Right atrium auricular region (tissue), 2 donors: ENCODE measurements at places on chromosomes 12 and 14. TPM values are rescaled to one million over a fixed set of nuclear protein-coding genes. Genes with fewer than 3 reads are reported as not detected.

FRMD6 gene
- 7.9 TPM for total RNA-seq

ACOT4 gene
- total RNA-seq: 0.63 TPM

GPR135 gene
- total RNA-seq: 4.1 TPM

ATXN2 gene
- 33.4 TPM for total RNA-seq

LHX5 gene
- total RNA-seq: not detected

PLA2G1B gene
- total RNA-seq: not detected

- no peaks in the 10 kb centered on the region for H3K4me1 ChIP-seq
- H3K27ac ChIP-seq: no peak overlapping the region
- H3K4me3 ChIP-seq: no peak overlapping the region
Measured at GRCh38 chr14:98994561-98994960, 277.4 kb downstream of the BCL11B start.

- H3K27ac ChIP-seq: no peak overlapping the region
- H3K27me3 ChIP-seq: no peaks in the 10 kb centered on the region
- H3K36me3 ChIP-seq: no peaks in the 10 kb centered on the region
- no peak overlapping the region for H3K4me3 ChIP-seq
- no peaks in the 10 kb centered on the region for H3K4me1 ChIP-seq
Measured at GRCh38 chr12:111074965-111075364, 154.6 kb upstream of the MYL2 start.

DNA sequence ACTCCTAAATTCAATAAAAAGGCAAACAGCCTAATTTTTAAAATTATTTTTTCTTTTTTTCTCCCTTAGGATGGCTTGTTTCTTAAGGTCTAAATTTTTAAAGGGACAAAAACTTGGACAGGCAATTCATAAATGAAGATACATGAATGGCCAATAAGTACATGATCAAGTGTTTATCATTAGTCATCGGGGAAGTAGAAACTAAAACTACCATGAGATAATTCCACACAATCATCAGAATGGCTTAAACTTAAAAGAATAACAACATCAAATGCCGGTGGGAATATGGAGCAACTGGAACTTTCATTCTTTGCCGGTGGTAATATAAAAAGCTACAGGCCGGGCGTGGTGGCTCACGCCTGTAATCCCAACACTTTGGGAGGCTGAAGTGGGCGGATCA, 29.1 kb downstream of the MOK start:
- H3K4me3 ChIP-seq: no peak overlapping the region
- H3K27ac ChIP-seq: no peak overlapping the region
- no peak for DNase-seq
- H3K36me3 ChIP-seq: peaks cover 10% of the 10 kb centered on the region
- no peaks in the 10 kb centered on the region for H3K27me3 ChIP-seq

DNA sequence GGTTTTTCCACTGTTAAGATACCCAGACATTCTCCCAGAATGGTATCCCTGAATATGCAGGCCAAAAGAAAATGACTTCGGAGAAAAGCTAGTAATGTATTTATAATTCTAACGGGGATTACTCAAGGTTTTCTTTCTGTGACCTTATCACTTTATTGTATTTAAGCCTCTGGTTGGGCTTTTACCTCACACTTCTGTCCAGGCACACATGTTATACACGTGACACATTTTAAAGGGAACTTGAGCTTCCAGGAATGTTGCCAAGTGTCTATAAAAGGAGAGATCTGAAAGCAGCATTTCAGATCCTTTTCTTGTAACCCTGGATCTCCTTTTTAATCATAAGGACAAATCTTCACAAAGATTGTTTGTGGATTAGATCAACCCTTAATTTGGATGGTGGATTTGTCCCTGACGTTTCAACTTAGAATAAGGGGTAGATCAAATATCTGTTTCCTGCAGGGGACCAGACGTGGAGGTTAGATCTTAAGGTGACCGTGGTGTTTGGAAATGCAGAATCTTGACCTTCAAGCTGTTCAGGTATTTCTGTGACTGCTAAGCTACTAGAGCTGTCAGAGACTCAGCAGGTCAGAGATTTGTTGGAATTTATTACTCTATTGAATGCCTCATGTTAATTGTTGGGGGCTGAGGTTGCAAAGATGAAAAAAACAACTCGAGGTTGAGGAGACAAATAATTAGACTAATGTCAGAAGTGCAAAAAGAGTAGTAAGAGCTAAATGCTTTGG, 1.5 kb downstream of the CIPC start:
- no peak for DNase-seq
- H3K27ac ChIP-seq: peak overlapping the region; percentile 96
- H3K27me3 ChIP-seq: no peaks in the 10 kb centered on the region
- peaks cover 72% of the 10 kb centered on the region for H3K4me1 ChIP-seq

DNA sequence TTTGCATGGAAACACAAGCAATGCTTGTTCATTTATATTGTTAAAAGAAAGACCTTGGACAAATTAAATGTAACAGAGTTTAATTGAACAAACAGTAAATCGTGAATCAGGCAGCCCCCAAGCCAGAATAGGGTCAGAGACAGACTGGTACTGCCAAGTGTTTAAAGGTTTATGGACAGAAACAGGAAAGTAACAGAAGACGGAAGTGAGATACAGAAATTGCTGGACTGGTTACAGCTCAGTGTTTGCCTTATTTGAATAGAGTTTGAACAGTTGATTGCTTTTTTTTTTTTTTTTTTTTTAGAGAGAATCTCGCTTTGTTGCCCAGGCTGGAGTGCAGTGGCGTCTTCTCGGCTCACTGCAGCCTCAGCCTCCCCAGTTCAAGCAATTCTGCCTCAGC, 50.3 kb downstream of the DAO start:
- no peaks in the 10 kb centered on the region for H3K4me1 ChIP-seq
- no peak overlapping the region for H3K27ac ChIP-seq
- H3K4me3 ChIP-seq: no peak overlapping the region
- no peaks in the 10 kb centered on the region for H3K27me3 ChIP-seq
- DNase-seq: no peak

DNA sequence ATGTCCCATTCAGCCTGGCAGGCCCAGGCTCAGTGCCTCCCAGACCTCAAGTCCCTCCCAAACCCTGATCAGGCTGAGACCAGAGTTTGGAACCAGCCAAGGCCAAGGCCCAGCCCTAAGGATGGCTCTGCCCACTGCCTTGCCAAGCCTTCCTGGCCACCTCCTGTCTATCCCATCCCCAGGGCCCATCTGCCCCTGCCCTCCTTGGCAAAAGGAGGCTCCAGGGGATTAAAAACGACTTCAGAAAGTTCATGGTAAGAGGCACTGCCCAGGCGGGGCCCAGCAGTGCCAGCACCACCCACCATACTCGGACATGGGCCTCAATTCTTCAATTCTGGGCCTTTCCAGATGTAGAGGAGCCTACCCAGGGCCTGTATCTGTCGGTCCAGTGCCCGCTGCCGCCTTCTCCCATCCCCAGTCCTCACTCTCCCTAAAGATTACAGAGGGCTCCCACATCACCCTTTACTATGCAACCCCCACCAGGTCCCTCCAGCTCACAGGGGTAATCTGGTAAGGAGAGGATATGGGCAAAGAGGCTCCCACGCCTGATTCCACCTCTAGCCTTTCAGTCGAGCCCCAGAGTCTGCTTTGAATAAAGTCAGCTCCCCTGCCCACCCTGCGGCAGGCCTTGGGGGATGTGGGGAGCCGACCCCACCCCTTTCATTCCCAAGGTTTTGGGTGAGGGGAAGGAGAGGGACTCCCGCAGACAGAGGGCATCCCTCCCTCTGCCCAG, 932 bp downstream of the ADCY6 start:
- H3K27ac ChIP-seq: peak overlapping the region; percentile 93
- peak overlapping the region; percentile 90 for H3K4me3 ChIP-seq
- H3K4me1 ChIP-seq: peaks cover 57% of the 10 kb centered on the region
- H3K36me3 ChIP-seq: peaks cover under 1% of the 10 kb centered on the region
- H3K27me3 ChIP-seq: no peaks in the 10 kb centered on the region

DNA sequence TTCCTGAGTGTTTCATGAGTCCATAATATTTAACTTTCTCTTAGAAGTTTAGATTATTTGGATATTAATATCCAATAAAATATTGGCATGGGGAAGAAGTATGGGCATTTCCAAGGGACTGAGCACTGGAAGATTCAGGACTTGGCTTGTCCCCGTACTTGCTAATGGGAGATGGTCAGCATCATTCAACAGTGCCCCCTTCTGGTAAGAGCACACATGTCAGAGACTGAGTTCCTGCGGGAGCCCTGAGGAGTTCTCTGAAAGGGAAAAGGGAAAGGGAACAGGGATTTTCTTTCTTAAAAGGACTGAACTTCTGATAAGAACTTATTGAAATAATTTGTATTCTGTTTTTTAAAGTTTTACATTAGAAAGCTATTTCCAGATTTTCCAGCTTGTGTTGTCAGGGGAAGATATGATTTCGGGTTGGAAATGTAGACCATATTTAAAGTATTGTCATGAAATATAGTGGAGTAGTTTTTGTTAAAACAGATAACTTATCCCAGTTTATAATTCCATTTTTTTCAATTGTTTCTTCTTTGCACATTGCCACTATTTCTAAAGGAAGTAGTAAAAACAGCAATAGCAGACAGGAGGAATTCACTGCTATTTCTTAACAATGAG, 59.8 kb upstream of the C12orf71 start:
- H3K4me1 ChIP-seq: peaks cover 8% of the 10 kb centered on the region
- peak; percentile 79 for DNase-seq
- no peaks in the 10 kb centered on the region for H3K36me3 ChIP-seq
- no peak overlapping the region for H3K27ac ChIP-seq
